Osteocyte (in vitro differentiated cells): ENCODE measurements at places on chromosomes 7 and 10.

DNA sequence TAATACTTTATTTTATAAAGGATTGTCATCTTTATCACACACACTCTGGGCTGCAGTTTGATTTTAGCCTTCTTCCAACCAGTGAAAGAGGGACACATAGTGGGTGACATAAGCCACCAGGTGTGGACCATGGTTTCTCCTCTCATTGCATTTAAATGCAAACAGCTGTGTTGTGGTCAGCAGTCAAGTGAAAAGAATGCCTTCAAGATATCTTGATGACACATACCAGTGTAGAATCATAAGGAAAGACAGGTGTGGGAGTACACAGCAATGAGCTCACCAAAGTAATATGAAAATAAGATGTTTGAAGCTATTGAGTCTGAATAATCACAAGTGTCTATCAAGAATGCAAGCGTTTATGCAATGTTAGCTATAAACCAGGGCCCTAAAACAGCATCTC is 580.0 kb downstream of the XPNPEP1 start:
- no peak for DNase-seq

DNA sequence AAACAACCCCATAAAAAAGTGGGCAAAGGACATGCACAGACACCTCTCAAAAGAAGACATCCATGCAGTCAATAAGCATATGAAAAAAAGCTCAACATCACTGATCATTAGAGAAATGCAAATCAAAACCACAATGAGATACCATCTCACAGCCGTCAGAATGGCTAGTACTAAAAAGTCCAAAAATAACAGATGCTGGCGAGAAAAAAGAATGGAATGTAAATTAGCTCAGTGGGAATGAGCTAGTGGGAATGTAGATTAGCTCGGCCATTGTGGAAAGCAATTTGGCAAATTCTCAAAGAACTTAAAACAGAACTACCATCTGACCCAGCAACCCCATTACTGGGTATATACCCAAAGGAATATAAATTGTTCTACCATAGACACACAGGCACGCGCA is 287.0 kb downstream of the WDR37 start:
- no peak for DNase-seq

- no peak for DNase-seq
Observed at GRCh38 chr10:124640538-124641231, 103.5 kb downstream of the FAM53B start.

DNA sequence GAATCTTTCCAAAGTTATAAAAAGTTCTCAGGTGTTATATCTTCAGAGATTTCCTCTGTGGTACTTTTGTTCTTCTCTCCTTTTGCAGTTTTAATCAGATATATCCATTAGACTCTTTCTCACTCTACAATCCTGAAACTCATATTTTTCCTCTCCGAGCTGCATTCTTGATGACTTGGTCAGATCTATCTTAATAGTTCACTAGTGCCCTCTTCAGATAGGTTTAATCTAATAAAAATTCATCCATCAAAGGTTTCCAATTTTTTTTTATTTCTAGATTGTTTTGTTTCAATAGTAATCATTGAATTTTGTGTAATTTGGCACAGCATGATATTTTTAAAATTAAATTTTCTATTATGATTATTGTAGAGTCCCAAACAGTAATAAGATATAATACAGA is 21.8 kb upstream of the DGKB start:
- no peak for DNase-seq

GRCh38 chr10:102133373-102134195 is 744 bp downstream of the PPRC1 start:
- DNase-seq, result peak; percentile 90
